AG10803 (cell line): ENCODE measurements at places on chromosomes 1 and 21.

DNA sequence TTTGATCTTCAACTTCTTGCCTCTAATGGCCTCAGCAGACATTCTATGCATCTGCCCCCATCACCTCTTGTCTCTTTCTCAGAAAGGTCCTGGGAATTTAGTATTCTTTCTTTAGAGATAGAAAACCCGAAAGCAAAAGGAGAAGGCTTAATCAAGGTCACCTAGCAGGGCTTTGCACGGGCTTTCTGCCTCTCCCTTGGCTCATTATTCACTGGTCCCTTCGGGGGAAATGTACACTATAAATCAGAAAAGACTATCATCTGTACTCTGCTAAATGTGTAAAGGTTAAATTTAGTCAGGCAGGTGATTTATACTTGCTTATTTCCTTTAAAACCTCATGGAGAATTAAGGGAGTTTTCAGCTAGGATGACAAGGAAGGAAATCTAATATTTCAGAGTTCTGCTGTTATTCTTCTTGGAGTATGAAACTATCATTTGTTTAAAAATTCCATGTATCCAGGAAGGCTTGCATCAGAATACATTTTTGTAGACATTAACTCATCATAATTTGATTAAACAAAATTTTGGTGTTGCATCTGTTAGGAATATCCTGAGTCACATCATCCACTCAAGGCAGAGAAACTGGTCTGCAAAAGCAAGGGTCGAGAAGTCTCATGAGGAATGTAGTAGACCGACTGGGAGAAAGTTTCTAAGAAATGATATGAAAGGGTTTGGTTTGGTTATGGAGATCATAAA lies 124.6 kb downstream of the GABPA start:
- no peak for DNase-seq

GRCh38 chr1:65493802-65494201 lies 73.3 kb downstream of the LEPR start:
- DNase-seq: peak; percentile 38

DNA sequence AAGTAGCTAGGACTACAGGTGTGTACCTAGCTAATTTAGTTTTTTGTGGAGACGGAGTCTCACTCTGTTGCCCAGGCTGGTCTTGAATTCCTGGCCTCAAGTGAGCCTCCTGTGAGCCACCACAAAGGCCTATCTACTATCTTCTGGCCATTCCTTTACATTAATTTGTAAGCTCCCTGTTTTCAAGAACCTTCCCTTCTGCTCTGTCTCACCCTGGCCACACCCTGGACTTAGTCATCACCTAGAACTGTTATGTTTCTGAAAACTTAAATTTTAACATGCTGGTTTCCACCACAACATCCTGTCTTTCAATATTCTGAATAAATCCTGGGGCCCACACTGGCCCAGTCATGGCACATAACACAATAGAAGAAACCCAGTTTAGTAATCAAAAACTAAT lies 4.9 kb upstream of the B4GALT3 start:
- peak; percentile 71 for DNase-seq

DNA sequence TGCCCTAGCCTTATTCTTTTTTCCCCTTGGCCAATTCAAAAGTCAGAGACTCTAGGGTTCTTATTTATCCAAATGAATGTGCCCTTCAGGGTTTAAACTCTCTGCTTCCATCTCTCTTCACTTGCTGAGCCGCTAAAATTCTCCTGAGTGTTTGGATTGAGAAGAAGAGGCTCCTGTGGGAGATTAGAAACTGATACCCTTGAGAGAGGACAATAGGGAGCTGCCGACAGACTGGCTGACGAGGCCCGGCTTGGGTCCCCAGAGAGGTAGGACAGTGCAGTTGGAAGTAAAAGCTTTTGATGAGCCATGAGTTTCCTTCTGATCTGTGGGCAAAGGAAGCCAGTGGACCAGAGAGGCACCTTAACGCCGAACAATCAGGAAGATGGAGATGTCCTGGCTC lies 41.3 kb upstream of the UBE2U start:
- no peak for DNase-seq

DNA sequence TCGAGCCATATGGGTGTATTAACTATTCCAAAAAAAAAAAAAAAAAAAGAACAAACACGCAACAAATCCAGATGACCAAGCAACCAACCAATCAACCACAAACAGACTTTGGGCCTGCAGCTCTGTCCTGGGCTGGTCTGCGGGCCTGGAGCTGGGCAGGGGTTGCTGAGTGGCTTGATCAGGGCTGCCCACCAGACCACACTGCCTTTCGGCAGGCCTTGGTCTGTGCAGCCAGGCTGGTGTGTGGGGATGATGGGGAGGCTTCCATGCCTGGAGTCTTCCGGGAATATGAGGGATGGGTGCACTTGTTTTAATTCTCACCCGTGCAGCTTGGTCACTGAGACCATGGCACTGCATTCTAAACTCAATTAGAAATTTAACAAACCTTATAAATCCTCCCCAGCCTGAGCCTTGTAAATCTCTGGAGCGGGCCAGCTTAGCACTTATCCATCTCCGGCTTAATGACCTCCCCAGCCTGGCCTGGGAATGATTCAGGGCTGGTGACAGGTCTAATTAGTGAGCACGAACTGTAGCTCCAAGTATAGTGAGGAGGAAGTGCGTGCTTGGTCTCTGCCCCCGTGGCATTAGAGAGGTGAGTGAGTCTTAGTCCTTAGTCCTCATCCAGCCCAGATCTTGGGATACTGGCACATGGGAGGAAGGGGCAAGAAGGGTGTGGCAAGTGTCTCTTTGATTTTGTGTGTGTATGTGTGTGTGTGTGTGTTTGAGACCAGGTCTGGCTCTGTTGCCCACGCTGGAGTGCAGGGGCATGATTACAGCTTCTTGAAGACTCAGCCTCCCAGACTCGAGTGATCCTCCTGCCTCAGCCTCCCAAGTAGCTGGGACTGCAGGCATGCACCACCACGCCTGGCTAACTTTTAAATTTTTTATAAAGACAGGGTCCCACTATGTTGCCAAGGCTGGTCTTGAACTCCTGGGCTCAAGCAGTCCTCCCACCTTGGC lies 74.6 kb upstream of the CSF3R start:
- DNase-seq: no peak
